ENCODE measurements at places on chromosomes 7 and 10. TPM values are rescaled to one million over a fixed set of nuclear protein-coding genes. Genes with fewer than 3 reads are reported as not detected.

The CAV2 gene
- 29.1 TPM for total RNA-seq

The CYP2C8 gene
- 0.30 TPM for total RNA-seq

The TMEM270 gene
- total RNA-seq: not detected

The SEMA3A gene
- total RNA-seq: 0.69 TPM

The GJC3 gene
- total RNA-seq: not detected

The TMEM139 gene
- total RNA-seq: 0.54 TPM

The CTTNBP2 gene
- 6.7 TPM for total RNA-seq

The WAC gene
- 82.6 TPM for total RNA-seq

The WNT2 gene
- total RNA-seq: 0.28 TPM

The CD36 gene
- total RNA-seq: 13.4 TPM

The BHLHA15 gene
- not detected for total RNA-seq

The SPDYE16 gene
- not detected for total RNA-seq

The XRCC2 gene
- 0.69 TPM for total RNA-seq

The ABCF2 gene
- 27.7 TPM for total RNA-seq

The INMT gene
- 171 TPM for total RNA-seq

The IKZF1 gene
- 31.5 TPM for total RNA-seq

The CTAGE8 gene
- total RNA-seq: 0.22 TPM

The SLC13A4 gene
- 0.60 TPM for total RNA-seq

The TRIM73 gene
- 9.5 TPM for total RNA-seq

The TASOR2 gene
- total RNA-seq: 52.9 TPM

The TSPAN15 gene
- 10.2 TPM for total RNA-seq

The ABCB4 gene
- 11.0 TPM for total RNA-seq

The PLEKHS1 gene
- total RNA-seq: not detected

The SYNPO2L gene
- total RNA-seq: not detected

The EN2 gene
- 0.12 TPM for total RNA-seq

The GNAT3 gene
- total RNA-seq: not detected

The SPACDR gene
- total RNA-seq: 0.78 TPM

The RAPGEF5 gene
- 40.9 TPM for total RNA-seq

The RSPH10B gene
- total RNA-seq: 7.0 TPM

The TLX1 gene
- not detected for total RNA-seq

The PNLIP gene
- total RNA-seq: 0.45 TPM

The CUZD1 gene
- total RNA-seq: 0.14 TPM

The CYP2E1 gene
- total RNA-seq: 0.22 TPM

The PALD1 gene
- 8.1 TPM for total RNA-seq

The PPP1R17 gene
- total RNA-seq: not detected

The ADAM8 gene
- 5.3 TPM for total RNA-seq

The GARS1 gene
- total RNA-seq: 50.6 TPM

The MUC12 gene
- total RNA-seq: 1.2 TPM

The LCOR gene
- total RNA-seq: 10.7 TPM

The FBXL13 gene
- total RNA-seq: 2.5 TPM

The NKX2-3 gene
- not detected for total RNA-seq

The TSPAN33 gene
- total RNA-seq: 17.6 TPM

The CPA1 gene
- total RNA-seq: 2.3 TPM

The OR2A2 gene
- not detected for total RNA-seq

The ABCC2 gene
- total RNA-seq: 1.4 TPM

The HOGA1 gene
- total RNA-seq: 13.3 TPM

The KLF14 gene
- total RNA-seq: 1.6 TPM

The NUTM2D gene
- total RNA-seq: 1.7 TPM

The ACTL6B gene
- 1.7 TPM for total RNA-seq

The CHAT gene
- not detected for total RNA-seq

The RPP38 gene
- 11.3 TPM for total RNA-seq

The MYL10 gene
- total RNA-seq: not detected

The AKR1D1 gene
- 0.17 TPM for total RNA-seq

The ZNF503 gene
- total RNA-seq: 60.1 TPM

The SUN3 gene
- not detected for total RNA-seq

The SFTPA1 gene
- not detected for total RNA-seq
